ENCODE measurements at places on chromosomes 13 and 19.

- ATAC-seq = no peak
Measured at GRCh38 chr19:47735131-47735530, 10.2 kb upstream of the NOP53 start.

GRCh38 chr19:40433391-40434216, 7.8 kb upstream of the SERTAD1 start:
- peak; percentile 90 for ATAC-seq

DNA sequence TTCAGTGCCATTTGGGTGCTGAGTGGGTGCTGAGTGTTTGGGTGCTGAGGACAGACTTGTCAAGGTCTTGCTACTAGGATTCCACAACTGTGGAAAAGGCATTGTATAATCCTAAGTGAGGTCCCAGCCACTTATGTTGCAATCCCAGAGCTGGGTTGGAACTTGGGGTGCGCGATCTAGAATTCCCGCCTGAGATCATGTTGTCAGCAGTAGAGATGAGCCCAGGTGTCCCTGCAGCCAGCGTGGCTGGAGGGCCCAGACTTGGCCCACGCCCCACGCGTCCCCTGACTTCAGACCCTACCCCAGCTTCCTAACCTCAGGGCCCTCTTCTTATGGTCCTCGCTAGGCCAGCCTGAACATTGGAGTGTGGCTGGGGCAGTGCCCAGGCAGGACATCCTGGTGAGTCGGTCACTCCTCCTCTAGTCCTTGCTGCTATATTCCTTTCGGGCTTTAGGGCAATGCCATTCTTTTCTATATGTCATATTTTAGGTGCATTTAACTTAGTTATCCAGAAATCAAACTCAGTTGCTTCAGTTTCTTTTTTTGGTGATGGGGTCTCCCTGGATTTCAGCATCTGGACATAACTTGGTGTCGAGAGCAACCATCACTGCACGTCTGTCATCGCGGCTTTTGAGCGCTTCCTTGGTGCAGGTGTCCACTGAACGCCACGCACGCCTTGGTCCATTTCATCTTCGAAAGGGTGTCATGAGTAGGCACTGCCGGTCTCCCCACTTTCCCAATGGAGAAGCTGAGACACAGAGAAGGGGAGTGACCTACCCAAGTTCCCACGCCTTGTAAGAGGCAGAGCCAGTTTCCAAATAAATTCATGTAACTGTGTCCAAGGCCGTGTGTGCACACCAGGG, 46.4 kb upstream of the F7 start:
- ATAC-seq = peak; percentile 20

DNA sequence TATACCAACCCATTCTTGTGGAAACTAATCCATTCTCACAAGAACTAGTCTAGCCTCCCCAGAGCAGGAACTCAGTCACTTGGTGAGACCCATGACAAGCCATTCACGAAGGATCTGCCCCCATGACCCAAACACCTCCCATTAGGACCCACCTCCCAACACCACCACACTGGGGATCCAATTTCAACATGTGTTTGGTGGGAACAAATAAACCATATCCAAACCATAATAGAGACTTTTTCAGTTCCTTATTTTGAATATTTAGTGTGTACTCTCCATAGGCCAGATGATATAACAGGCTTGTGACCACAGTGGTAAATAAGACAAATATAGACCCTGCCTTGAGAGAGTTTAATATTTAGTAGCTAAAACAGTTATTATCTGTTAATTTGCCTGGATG, 227.5 kb upstream of the SERP2 start:
- ATAC-seq = no peak
